ENCODE measurements at places on chromosomes 6 and 20.

- no peak for DNase-seq
These were observed 58.9 kb upstream of the TRAF3IP2 start for GRCh38 chr6:111664565-111665030.

GRCh38 chr6:147201885-147202515 lies 2.2 kb upstream of the STXBP5 start:
- no peak for DNase-seq

DNA sequence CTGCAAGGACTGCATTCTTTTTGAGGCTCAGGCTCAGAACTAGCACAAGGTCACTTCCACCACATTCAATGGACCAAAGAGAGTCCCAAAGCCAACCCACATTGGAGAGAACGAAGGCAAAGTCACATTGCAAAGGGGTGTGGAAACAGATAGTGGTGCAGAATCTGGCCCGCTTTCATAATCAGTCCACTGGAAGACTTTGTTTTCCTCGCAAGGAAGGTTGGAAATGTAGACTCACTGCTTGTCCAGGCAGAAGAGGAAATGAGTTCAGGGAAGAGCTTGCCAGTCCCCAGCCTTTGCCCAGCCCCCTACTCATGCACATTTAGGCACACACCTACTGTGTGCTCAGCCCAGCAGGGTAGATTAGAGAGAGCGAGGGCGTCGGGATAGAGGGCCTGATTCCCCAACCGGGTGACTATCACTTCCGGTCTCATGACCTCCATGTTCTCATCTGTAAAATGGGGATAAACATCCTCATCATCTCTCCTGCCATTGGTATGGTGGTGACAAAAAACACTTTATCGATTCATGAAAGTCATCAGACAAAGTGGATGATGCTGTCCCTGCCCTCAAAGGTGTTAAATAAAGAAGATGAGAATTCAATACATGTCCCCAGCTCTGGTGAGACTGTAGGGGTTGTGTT lies 24.3 kb upstream of the CCN5 start:
- DNase-seq, result no peak

DNA sequence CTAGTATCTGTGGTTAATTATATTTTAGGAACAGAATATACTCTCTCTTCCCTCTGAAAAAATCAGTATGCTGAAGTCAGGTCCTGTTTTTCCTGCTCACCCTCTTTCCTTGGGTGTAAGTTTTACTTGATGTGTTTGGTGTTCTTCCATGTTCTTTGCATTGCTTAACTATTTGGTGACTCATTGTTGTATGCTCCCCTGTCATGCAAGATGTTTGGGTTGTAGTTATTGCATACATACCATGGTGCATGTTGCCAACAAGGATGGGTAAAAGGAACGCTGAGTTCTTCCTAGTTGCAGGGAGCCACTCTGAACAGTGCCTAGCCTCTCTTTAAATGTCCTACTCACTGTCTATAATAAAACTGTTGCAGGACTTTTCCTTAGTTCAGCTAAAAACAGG lies 207.9 kb upstream of the LAMP5 start:
- DNase-seq, result no peak

DNA sequence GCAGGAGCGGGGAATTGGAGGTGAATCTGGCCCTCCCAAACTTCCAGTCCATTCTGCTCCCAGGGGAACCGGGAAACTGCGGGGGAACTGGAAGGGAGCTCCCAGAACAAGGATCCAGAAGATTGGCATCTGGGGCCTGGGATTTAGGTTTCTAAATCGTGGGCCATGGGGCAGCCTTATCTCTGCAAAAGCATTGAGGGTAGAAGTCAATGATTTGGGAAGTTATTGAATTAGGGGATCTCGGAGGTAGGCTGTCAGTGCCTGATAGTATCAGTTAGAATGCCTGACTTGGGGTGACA lies 45.1 kb downstream of the HNF4A start:
- no peak for DNase-seq

DNA sequence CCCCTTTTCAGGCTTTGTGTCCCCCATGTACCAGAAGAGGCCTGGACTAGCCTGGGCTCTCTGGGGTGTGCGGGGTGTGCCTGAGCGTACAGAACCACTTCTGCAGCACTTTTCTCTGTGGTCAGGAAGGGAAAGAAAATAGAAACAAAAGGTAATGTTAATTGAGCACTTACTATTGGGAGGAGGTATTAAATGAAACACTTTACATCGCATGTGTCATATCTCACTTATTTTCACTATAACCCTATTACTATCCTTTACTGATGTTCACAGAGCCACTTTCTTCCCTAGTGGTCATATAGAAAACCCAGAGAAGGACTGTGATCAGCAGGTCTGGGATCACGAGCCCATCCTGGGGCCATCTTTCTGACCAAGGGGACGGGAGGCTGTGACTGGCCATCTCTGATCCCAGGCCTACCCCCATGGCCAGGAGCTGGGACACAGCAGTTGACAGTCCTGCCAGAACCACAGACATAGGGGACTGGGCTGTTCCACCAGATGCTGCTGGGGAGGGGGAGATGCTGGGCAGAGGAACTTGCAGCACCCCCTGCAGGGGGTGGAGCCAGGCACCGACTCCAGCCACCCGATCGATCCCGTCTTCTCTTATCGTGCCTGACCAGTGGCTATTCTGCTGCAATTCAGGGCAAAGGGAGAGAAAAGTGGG lies 107.6 kb downstream of the VEGFA start:
- DNase-seq, result no peak

DNA sequence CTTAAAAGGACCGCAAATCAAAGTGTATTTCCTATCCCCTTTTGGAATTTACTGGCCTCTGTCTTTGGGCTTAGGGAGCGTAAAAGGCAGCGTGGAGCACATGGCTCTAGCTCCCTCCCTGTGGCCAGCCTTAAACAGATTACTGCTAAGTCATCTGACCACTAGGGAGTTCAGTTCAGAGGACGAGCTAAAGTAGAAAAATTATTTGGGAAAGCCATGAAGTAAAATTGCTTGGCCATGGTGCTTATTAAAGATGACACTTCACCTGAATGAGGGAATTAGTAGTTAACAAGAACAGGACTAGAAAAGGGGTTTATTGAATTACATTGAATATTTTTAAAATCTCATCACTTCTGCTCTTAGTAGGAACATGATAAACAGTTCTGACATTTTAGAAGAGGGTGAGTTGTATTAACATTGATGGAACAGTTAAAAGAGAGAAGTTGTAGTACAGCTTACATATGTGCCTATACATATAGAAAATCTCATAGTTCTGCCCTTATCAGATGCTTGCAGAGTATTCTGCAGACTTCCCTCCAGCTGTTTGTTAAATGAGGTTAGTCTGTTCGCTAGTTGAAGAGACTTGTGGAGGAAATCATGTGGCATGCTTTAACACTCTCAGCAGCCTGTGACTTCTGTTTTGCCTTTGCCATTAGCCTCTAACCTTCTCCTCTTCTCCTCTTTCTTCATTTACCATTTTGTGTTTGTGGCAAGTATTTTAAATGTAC lies 31.2 kb upstream of the MAPK13 start:
- no peak for DNase-seq

DNA sequence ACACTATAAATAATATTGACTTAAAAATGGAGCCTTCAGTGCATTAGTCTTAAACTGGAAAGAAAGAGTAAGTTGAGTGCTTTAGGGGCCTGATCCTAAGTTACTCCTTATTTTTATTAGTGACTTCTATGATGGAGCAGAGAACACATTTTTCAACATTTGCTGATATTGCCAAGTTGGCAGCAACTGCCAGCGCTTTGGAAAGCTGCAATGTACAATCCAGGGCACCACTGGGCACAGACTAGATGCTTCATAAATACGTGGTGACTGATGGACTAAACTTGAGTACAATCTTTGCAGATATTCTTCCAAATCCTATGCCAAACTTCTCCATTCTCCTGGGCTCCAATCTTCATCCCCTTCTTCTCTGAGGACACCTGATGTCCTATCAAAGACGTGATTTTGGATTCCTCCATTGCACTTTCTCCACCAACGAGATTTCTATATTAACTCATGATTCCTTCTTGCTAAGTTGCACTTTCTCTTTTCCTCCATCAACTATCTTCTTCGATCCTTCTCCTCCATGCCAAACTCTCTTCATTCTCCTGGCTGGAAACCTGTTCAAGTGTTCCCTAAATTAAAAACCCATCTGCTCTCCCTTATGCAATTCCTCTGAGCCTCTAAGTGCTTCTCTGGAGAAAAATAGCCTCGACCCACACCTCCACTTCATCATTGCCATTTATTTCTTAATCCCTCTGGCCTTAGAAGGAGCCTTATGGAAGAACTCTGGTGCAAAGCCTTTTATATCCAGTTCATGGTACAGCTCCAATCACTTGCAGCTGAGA lies 28.5 kb upstream of the PAK5 start:
- no peak for DNase-seq

GRCh38 chr20:14116037-14116436 lies 120.7 kb downstream of the MACROD2 start:
- DNase-seq, result no peak

GRCh38 chr6:32785781-32786533 lies 22.6 kb upstream of the HLA-DQB2 start:
- no peak for DNase-seq
